ENCODE measurements at places on chromosomes 7 and 10.
A peak's percentile ranks its signal among the peaks of the same experiment; 100 is the strongest.

DNA sequence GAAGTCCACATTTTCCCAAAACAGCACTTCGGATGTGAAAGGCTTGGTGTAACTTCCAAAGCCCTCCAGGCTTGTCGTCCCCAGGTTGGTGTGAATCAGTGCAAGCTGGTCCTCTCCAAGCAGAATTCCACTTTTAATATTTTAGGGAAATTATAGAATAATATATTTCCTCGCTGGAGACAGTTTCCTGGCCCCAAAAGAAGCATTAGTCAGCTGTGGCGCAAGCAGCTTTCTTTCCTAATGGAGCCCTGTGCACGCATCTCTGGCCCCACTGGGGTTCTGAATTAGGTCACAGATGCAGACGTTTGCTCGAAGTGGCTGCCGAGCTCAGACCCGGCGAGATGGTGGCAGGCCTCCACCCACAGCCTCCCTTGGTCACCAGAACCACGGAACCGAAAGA lies 33.3 kb upstream of the MNX1 start:
- DNase-seq: no peak

- peak; percentile 28 for DNase-seq
These were observed 57.3 kb upstream of the ZEB1 start for GRCh38 chr10:31261511-31262311.

GRCh38 chr7:127953423-127954356 lies 77.5 kb downstream of the LRRC4 start:
- DNase-seq: peak; percentile 63

DNA sequence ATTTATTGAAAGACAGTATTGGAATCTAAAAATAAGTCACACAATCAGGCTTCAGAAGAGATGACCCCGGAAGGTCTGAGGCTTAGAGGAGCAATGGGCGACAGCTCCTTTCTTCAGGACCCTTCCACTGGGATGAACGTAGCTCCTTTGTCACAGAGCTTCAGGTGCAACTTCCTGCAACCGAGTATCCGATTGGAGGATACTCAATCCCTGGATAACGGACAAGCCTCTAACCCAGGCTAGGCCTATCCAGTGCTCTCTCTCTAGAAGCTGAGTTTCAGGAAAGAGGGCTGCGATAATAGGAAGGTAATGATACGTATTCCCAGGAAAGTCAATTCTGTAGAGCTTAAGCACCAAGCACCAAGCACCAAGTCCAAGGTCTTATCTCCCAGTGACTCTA lies 349.4 kb upstream of the NPSR1 start:
- no peak for DNase-seq

DNA sequence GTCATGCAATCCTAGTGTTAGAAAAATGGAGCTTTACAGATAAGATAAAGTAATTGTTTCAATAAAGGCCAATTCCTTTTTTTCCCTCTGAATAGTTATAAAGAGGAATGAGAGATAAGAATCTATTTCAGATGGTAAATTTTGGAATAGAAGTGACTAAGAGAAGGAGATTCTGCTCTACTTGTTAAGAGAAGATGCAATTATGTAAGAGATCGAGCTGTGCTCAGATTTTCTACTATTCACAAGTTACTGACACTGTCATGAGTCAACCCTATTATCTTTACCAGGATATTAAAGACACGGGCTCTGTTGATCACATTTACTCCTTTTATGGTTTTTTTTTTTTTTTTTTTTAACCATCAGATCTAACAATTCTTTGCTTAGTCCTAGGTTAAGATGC lies 511.3 kb downstream of the ARL4A start:
- DNase-seq: no peak

DNA sequence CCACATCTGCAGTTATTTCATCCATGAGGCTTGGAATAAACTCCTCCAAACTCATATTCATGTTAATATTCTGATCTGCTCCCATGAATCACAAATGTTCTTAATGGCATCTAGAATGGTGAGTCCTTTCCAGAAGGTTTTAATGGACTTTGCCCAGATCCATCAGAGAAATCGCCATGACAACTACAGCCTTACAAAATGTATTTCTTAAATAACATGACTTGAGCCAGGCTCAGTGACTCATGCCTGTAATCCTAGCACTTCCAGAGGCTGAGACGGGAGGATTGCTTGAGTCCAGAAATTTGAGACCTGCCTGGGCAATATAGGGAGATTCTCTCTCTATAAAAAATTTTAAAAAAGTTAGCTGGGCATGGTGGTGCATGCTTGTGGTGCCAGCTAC lies 102.1 kb upstream of the TMEM168 start:
- DNase-seq: no peak

- no peak for DNase-seq
These were observed 97.8 kb downstream of the CDK14 start for GRCh38 chr7:90693939-90694338.

DNA sequence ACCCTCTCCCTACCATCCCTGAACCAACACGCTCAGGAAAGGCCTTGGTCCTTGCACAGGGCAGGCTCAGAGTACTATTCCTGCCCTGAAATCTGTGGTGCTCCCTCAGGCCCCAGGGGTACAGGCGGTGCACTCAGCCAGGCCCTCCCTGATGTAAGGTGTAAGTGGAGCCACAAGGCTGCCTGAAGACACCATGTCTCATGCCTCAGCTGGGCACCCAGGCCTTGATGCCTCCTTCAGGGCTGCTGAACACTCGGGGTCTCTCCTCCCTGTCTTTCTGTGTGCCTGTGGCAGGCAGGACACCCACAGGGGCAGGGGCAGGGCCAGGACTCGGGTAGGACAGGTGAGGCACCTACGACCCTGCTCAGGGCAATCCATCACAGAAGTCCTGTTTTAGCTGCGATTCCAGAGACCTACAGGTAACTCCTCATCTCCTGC lies 22.9 kb upstream of the ANTXRL start:
- DNase-seq: no peak

DNA sequence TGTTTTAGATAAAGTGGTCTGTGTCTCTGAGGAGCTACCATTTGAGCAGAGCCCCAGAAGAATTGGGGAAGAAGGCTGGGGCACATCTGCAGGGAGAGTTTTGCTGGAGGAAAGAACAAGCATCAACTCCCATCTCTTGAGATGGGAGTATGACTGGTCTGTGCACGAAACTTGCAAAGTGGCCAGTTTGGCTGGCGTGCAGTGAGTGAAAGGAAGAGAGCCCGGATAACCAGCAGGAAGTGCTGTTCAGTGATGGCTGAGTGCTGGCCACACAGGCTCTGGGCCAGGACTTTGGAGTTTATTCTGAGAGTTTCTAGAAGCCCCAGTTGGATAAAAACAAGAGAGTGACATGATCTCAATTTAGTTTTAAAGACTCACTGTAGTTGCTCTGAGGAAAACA lies 34.4 kb upstream of the SVIL start:
- no peak for DNase-seq

DNA sequence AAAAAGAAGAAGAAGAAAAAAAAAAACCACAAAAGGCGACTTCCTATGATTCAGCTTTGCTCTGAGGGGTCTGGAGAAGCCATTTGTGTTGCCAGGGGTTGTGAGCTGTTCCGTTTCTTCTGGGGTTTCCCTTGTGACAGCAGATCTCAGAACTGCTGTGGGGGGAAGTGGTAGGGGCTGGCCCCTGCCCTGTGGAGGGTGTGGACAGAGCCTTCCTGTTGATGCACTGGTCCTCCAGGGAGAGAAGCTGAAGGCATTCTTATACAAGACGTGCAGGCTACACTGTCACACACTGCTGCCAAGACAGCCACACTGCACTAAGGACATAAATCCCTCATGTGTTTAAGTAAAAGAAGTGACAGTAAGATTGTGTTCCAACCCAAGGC lies 17.3 kb upstream of the CSGALNACT2 start:
- peak; percentile 93 for DNase-seq

DNA sequence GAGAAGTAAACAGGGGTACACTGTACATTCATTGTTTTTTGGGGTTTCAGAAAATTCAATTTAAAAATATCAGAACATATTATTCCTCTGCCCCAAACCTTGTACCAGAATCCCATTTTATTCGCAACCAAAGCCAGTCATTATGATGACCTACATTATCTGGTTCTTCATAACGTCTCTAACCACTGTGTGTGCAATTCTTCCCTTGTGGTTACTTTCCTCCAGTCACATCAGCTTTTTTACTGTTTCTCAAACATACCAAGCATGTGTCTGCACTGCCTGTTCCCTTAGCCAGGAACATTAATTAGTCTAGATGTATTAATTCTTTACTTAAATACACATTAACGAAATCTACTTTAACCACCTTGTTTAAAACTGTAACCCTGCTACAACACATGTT lies 64.8 kb downstream of the THSD7A start:
- DNase-seq: peak; percentile 74

GRCh38 chr7:110522761-110523200 lies 568.1 kb upstream of the LRRN3 start:
- DNase-seq: no peak

GRCh38 chr10:1026578-1026977 lies 919 bp upstream of the IDI2 start:
- no peak for DNase-seq

GRCh38 chr7:36214608-36215456 lies 61.8 kb downstream of the EEPD1 start:
- no peak for DNase-seq

DNA sequence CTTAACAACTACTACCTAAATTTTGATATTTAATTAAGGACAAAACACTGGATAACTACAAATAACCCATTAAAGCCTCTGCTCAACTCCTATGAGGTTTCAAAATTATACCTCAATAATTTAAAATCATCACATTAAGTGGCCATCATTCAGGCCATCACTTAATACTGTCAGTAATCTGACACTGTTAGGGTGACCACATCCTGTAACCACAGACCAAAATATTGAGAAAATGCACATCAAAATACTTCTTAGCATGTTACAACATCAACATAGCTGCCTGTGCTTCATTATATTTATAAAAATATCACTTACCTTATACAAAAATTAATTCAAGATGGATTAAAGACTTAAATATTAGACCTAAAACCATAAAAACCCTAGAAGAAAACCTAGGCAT lies 23.3 kb downstream of the SEM1 start:
- DNase-seq: peak; percentile 40
